ENCODE measurements at places on chromosomes 7 and 10. TPM values are rescaled to one million over a fixed set of nuclear protein-coding genes. Genes with fewer than 3 reads are reported as not detected.
A peak's percentile ranks its signal among the peaks of the same experiment; 100 is the strongest.

GRCh38 chr10:50585921-50586739 lies 37.6 kb downstream of the SGMS1 start:
- no peaks in the 10 kb centered on the region for H3K27me3 ChIP-seq
- H3K4me1 ChIP-seq = peaks cover under 1% of the 10 kb centered on the region
- H3K36me3 ChIP-seq = peaks cover 16% of the 10 kb centered on the region
- no peak overlapping the region for H3K4me3 ChIP-seq
- H3K27ac ChIP-seq = no peak overlapping the region
- DNase-seq = no peak

- H3K4me3 ChIP-seq = no peak overlapping the region
- no peaks in the 10 kb centered on the region for H3K36me3 ChIP-seq
- H3K27me3 ChIP-seq = no peaks in the 10 kb centered on the region
- H3K27ac ChIP-seq = no peak overlapping the region
- no peak for DNase-seq
- no peaks in the 10 kb centered on the region for H3K4me1 ChIP-seq
Observed at GRCh38 chr7:79529881-79530235, 76.4 kb upstream of the MAGI2 start.

GRCh38 chr10:77726732-77727131 lies 89.1 kb upstream of the KCNMA1 start:
- H3K27ac ChIP-seq = no peak overlapping the region
- H3K4me3 ChIP-seq = no peak overlapping the region
- peaks cover 5% of the 10 kb centered on the region for H3K27me3 ChIP-seq
- no peak for DNase-seq
- H3K4me1 ChIP-seq = peaks cover 2% of the 10 kb centered on the region

DNA sequence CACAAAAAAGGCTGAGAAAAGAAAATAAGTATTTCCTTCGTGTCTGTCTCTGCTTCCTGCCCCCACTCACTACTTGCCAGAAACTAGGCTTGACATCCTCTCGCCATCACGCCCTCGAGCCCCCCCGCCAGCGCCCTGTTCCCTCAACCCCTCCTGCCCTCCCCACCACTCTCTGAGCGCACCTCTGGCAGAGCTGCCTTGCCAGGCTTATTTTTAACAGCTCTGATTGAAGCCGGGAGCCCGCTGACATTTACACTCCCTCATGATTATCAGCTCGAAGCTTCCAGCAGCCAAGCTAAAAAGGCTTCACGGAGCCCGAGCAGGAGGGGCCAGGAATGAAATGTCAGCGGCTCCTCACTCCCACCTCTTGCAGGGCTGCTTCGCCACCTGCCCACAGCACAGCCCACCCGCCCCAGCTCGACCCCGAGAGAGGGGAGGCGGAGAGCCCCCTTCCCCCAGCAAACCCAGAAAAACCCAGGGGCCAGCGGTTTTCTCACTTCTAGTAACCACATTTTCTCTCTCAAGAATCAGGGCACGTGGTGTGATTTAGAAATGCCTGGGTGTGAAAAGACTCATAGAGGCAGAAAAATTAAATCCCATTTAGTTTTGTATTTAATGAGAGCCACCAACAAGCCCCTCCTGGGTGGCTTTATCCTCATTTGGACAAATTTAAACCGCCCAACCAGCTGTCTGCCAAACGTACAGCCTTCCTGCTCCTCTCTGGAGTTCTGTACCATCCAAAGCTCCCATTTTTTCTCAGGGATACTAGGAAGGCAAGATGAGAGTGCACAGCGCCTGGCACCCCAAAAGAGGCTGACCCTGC lies 89.3 kb downstream of the SLIT1 start:
- DNase-seq = no peak
- H3K36me3 ChIP-seq = no peaks in the 10 kb centered on the region
- H3K4me3 ChIP-seq = no peak overlapping the region
- no peak overlapping the region for H3K27ac ChIP-seq
- peaks cover 24% of the 10 kb centered on the region for H3K27me3 ChIP-seq
- peaks cover 11% of the 10 kb centered on the region for H3K4me1 ChIP-seq

DNA sequence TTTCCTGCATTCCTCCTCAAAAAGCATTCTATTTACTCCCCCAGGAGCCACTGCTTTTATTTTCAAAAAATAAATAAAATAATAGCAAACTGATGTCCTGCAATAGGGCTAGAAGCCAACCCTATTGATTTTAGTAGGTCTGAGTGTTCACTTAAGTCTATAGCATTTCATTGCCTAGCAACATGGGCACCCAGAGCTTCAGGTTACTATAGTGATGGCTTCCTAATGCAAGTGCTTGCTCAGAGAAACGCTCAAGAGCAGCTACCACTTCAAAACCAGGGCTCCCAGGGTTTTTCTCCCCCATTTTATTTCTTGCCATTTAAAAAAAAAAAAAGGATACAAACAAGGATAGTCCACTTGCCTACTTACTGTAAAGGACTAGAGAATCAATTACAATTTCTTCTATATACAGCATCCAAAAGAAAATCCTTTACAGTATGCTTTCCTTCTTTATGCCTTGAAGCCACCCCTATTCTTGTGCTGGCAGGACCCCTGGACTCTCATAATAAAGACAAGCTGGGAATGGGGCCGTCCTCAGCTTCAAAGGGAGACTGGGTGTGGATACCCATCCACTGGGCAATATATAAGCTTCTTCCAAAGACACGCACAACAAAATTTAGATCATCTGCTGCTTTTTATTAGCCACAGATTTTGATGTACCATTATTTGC lies 133.3 kb downstream of the VPS41 start:
- DNase-seq = no peak
- H3K36me3 ChIP-seq = peaks cover 14% of the 10 kb centered on the region
- H3K4me3 ChIP-seq = no peak overlapping the region
- H3K27ac ChIP-seq = no peak overlapping the region

DNA sequence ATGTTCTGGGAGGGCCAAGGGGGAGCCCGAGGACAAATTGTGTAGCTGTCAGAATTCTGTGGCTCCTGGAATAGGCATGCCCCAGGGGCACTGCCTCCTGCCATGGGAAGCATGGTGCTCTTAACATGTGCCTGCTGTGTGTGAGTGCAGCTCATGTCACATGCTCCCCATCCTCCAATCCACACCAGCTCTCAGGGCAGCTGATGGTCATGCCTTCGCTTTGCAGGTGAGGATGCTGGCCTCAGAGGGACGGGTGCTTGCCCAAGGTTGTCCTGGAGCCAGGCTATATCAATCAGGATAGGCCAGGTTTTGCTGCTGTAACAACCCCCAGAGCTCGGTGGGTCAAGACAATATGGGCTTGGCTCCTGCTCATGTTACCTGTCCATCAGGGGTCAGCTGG lies 303.4 kb downstream of the RPS24 start:
- no peaks in the 10 kb centered on the region for H3K4me1 ChIP-seq
- no peaks in the 10 kb centered on the region for H3K36me3 ChIP-seq
- peaks cover 3% of the 10 kb centered on the region for H3K27me3 ChIP-seq
- DNase-seq = no peak
- no peak overlapping the region for H3K4me3 ChIP-seq

DNA sequence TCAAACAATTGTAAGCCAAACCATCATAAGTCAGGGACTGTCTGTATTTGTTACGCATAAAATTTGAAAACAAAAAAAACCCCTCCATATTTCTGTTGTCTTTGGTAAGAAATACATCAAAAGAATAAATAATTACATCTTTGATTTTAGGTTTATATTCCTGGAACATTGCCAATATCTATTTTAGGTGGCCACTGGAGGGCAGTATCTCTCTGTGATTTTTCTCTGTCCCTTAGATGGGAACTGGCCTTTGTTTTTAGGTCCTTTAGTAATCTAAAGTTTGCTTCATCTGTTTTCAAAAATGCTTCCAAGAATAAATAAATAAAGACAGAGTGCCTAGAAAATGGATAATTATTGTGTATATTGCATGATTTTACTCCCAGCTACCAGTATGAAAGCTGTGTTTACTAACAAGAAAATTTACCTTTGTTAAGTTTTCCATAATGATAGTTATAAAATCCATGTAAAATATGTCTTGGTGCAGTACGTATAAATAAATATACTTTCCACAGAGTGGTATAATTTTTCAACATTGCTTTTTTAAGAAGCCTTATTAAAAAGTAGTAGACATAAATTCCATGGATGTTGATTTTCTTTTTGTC lies 64.2 kb downstream of the PHYHIPL start:
- no peaks in the 10 kb centered on the region for H3K36me3 ChIP-seq
- H3K4me3 ChIP-seq = no peak overlapping the region
- no peaks in the 10 kb centered on the region for H3K4me1 ChIP-seq
- no peak for DNase-seq

DNA sequence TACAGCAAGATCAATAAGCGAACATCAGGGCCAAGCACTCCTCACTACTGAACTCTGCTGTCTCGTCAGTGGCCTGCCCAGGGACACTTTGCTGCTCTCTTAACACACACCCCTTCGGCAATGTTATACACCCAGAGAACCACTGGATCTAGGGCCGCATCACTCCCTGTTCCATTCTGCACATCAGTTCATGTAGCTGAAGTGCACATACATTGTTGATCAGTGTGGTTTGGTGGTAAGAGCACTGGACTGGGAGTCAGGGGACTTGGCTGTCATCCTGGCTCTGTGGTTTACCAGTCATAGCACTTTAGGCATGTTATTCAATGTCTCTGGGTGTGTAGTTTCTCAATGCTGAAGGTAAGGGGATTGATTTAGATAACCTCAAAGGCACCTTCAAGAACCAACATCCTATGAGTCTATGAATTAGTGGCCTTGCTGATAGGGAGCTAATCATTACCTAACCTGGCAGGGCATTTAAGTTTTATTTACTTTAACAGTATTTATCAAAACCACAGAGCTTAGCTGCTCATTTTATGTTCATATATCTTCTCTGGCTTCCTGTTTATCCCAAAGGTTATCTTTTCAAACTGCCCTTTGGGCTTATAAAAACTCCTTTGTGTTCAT lies 24.8 kb downstream of the DUSP5 start:
- no peak overlapping the region for H3K4me3 ChIP-seq
- peaks cover 51% of the 10 kb centered on the region for H3K4me1 ChIP-seq
- H3K36me3 ChIP-seq = peaks cover 37% of the 10 kb centered on the region

GRCh38 chr7:151388007-151388297 lies 21.9 kb downstream of the WDR86 start:
- no peaks in the 10 kb centered on the region for H3K4me1 ChIP-seq
- peaks cover 11% of the 10 kb centered on the region for H3K27me3 ChIP-seq
- no peak overlapping the region for H3K27ac ChIP-seq
- no peaks in the 10 kb centered on the region for H3K36me3 ChIP-seq
- no peak overlapping the region for H3K4me3 ChIP-seq

DNA sequence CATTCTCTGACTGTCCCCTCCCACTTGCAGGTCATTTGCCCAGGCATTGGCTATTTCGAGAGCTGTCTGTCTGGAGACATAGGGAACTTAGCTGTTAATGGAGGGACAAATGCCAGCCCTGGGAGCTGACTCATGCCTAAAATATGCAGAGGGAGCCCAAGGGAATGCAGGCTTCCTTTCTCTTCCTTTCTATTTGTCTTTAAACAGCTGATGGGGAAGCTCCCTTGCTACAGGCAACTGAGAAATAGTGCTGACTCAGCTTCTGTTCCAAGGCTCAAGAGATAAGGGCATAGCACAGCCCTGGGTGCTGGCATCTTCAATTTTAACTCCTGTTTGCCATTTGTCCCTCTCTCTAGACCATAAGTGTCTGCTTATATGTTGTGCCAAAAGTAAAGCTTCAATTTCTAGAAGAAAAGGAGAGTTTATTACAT lies 82.7 kb upstream of the C1GALT1 start:
- no peaks in the 10 kb centered on the region for H3K36me3 ChIP-seq
- no peak for DNase-seq
- peaks cover 9% of the 10 kb centered on the region for H3K4me1 ChIP-seq
- peaks cover 3% of the 10 kb centered on the region for H3K27me3 ChIP-seq

DNA sequence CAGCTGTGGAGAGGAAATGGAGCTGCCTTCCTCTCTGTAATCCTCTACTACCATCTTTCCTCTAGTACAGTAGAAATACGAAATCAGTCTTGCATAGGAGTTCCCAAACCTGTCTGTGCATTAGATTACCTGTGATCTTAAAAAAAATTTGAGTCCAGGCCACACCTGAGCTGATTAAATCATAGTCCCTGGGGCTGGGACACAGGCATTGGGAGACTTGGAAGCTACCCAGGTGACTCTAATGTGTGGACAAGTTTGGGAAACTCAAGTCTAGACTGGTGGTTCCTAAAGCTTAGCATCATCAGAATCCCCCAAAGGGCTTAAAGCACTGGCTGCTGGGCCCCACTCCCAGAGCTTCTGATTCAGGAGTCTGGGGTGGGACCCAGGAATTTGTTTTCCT lies 152.7 kb upstream of the GLI3 start:
- H3K4me3 ChIP-seq = no peak overlapping the region
- H3K27ac ChIP-seq = no peak overlapping the region
- no peaks in the 10 kb centered on the region for H3K27me3 ChIP-seq
- H3K36me3 ChIP-seq = no peaks in the 10 kb centered on the region
- H3K4me1 ChIP-seq = no peaks in the 10 kb centered on the region
- no peak for DNase-seq

GRCh38 chr10:81724431-81724830 lies 150.6 kb upstream of the NRG3 start:
- no peaks in the 10 kb centered on the region for H3K36me3 ChIP-seq
- no peak overlapping the region for H3K4me3 ChIP-seq
- no peak for DNase-seq
- no peaks in the 10 kb centered on the region for H3K4me1 ChIP-seq
- H3K27me3 ChIP-seq = no peaks in the 10 kb centered on the region

- peak overlapping the region; percentile 83 for H3K4me3 ChIP-seq
- H3K4me1 ChIP-seq = peaks cover 49% of the 10 kb centered on the region
- H3K27me3 ChIP-seq = no peaks in the 10 kb centered on the region
- H3K27ac ChIP-seq = peak overlapping the region; percentile 81
Observed at GRCh38 chr10:27100813-27101347, 586 bp upstream of the ANKRD26 start.

DNA sequence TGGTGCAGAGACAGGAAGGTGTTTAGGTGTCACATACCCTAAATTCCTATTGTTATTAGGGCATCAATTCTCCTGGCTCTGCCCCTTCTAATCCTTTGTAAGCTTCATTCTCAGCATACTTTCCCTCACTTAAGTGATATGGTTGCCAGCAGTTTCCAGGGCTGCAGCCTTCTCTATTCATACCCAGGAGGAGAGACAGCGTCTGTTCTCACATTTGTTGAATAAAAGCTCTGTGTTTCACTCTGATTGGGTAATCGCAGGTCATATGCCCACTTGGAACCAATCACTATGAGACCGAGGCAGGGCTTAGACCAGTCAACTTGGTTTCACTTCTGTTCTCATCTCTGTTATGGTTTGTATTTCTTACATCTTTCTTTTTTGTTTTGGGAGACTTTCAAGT lies 109.6 kb upstream of the MTPN start:
- DNase-seq = peak; percentile 17
- no peaks in the 10 kb centered on the region for H3K27me3 ChIP-seq
- H3K36me3 ChIP-seq = no peaks in the 10 kb centered on the region

GPR15LG gene
- not detected for total RNA-seq

TMEM139 gene
- total RNA-seq = 0.48 TPM

TES gene
- 140 TPM for total RNA-seq

AKR1C4 gene
- not detected for total RNA-seq

GTF2I gene
- 145 TPM for total RNA-seq

Data from activated CD4-positive, alpha-beta memory T cell treated with anti-CD3 and anti-CD28 coated beads, Interleukin-2, amount 10 ng/mL, durations not matched to agents 7 days and 5 days (primary cell).